ENCODE measurements at places on chromosomes 2 and 18.
A peak's percentile ranks its signal among the peaks of the same experiment; 100 is the strongest.

GRCh38 chr2:9405636-9406035 lies 17.7 kb downstream of the ITGB1BP1 start:
- DNase-seq, result no peak

DNA sequence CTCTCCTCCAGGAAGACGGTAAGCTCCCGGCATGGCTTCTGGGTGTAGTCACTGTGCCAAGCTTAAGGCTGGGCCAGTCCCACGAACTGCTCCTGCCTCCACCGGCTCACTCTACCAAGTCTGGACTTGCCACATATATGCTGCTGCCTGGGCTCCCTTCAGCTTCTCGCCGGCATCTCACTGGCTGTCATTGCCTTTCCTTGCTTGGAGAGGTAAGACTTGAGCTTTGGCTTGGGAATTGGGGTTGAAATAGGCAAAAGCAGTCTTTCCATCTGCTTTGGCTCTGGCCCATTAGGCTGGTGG lies 481.0 kb downstream of the TGIF1 start:
- DNase-seq, result no peak

GRCh38 chr2:239729681-239730566 lies 295.2 kb downstream of the NDUFA10 start:
- DNase-seq, result no peak

GRCh38 chr2:69741229-69741574 lies 732 bp upstream of the ANXA4 start:
- peak; percentile 12 for DNase-seq

GRCh38 chr2:110869472-110870446 lies 137.4 kb downstream of the ACOXL start:
- no peak for DNase-seq

- no peak for DNase-seq
These were observed 93.0 kb downstream of the COMMD1 start for GRCh38 chr2:61998426-61998825.

DNA sequence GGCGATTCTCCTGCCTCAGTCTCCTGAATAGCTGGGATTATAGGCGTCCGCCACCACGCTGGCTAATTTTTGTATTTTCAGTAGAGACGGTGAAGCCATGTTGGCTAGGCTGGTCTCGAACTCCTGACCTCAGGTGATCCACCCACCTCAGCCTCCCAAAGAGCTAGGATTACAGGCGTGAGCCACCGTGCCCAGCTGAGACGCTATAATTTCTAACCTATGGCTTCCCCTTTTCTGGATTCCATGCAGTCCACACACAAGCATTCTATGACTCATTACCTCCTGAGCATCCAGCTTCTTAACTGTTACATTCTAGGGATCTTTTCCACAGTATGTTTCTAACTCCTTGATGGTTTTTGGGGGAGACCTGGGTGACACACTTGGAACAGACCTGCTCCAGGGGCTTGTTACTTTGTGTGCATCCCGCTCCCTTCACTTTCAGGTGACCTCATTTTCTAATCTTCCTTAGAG lies 11.8 kb upstream of the KCMF1 start:
- no peak for DNase-seq

- DNase-seq, result no peak
These were observed 9.4 kb upstream of the NEURL3 start for GRCh38 chr2:96514521-96514920.

- DNase-seq, result no peak
These were observed 617.5 kb downstream of the NR4A2 start for GRCh38 chr2:155714983-155715382.

Measured in stimulated activated CD8-positive, alpha-beta memory T cell treated with anti-CD3 and anti-CD28 coated beads, Interleukin-2, amount 100 ng/mL, for 48 hours (primary cell).